ENCODE measurements at places on chromosomes 11 and 22.
A peak's percentile ranks its signal among the peaks of the same experiment; 100 is the strongest.

GRCh38 chr22:44428941-44429830 lies 68.8 kb downstream of the RTL6 start:
- DNase-seq: no peak

- DNase-seq: no peak
Measured at GRCh38 chr11:46330563-46331281, 16.5 kb upstream of the DGKZ start.

DNA sequence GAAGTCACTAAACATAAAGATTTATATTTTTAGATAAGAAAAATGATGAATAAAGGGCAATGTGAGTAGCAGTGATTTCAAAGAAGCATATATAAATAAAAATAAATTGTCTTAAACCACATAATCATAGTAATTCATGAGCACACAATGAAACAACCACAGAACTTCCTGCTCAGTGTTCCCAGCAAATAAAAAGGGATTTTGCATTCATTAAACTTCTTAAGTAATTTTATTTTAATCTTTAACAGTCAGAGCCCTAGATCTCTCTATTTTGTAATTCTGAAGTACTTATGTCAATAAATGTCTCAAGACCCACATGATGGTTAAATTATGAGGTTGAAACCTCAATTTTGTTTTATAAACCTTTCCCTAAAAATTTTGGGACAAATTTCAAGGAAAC lies 14.5 kb upstream of the MMP20 start:
- no peak for DNase-seq

- no peak for DNase-seq
Measured at GRCh38 chr11:113234888-113235287, 79.5 kb upstream of the TTC12 start.

DNA sequence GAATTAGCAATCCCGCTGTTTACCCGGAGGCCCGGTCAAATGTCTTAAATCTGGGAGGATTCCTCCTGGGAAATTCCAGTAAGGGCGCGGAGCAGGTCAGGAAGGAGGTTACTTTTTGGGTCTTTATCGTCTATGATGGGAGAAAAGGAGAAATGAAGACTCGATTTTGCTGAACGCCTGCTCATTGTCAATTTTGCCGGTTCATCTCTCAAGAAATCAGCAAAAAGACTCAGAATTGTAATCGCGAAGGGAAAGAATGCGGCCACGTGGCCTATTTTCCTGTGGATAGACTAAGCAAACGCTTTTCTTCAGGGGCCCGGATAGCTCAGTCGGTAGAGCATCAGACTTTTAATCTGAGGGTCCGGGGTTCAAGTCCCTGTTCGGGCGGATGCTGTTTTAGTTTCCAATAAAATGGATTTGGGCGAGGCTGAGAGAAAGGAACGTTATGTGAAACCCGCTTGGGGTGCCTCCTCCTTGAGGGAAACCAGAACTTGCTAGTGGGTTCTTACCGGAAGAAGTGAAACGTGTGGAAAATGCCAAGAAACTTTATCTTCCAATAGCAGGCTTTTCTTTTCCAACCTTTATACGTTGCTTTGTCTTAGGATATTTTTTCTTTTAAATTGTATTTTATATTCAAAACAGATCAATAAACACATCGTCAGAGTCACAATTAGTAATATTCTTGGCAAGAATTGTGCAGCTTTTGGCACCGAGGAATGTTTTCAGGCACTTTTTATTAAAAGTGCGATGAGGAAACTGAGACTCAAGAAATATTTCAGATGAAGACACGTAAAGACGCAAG lies 45.0 kb downstream of the OR4D9 start:
- peak; percentile 63 for DNase-seq

GRCh38 chr11:4891996-4892640 lies 10.4 kb downstream of the OR51T1 start:
- DNase-seq: no peak

DNA sequence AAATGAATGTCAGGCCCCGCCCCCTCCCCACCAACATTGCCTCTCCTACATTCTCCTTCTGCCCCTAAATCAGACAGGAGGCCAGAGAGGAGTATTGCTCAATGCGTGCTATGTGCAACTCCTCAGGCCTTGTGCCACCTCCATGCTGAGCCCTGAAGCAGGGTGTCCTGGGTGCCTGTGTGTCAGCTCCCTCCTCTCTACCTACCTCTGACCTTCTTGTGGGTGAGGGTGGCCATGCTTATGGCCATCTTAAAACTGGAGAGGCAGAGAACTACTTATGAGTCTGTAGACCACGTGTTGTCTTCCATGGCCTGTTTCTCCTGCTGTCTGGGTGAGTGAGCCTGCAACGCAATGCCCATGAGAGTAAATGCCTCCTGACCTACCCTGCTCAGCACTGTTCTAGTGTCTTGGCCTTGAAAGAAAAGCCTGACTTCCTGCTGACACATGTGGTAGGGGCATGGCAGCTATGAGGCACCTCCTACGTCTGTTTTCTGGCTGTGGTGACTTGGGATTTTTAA lies 10.5 kb downstream of the MCAM start:
- no peak for DNase-seq

- DNase-seq: peak; percentile 78
Measured at GRCh38 chr11:34052036-34052607, 591 bp downstream of the CAPRIN1 start.

GRCh38 chr11:28038775-28039174 lies 69.2 kb downstream of the KIF18A start:
- no peak for DNase-seq

GRCh38 chr11:31655483-31655882 lies 145.9 kb downstream of the ELP4 start:
- no peak for DNase-seq

GRCh38 chr22:45353786-45354185 lies 44.1 kb downstream of the FAM118A start:
- no peak for DNase-seq

GRCh38 chr11:67588136-67588503 lies 4.5 kb downstream of the GSTP1 start:
- no peak for DNase-seq

Measured in stimulated activated CD4-positive, alpha-beta T cell treated with anti-CD3 and anti-CD28 coated beads, Interleukin-15, amount 100 ng/mL, for 1 hour (primary cell).